ENCODE measurements at places on chromosomes 5 and 9.

- DNase-seq: no peak
Measured at GRCh38 chr5:66560371-66560770, 35.8 kb upstream of the MAST4 start.

- DNase-seq: no peak
Measured at GRCh38 chr5:93572101-93572607, 8.9 kb downstream of the NR2F1-AS1 start.

- DNase-seq: no peak
Measured at GRCh38 chr5:39846144-39846543, 421.4 kb upstream of the DAB2 start.

DNA sequence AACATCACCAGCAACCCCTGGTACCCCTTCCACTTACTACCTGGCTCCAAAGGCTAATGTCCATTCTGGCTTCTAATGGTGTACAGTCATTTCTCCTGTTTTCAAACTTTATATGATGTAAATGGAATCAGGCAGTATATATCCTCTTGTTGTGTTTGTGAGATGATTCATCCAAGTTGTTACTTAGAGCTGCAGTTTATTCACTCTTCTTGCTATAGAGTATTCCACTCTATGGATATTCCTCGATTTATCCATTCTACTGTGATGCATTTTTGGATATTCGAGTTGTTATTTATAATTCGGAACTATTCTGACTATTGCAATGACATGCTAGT, 32.4 kb downstream of the IRF1 start:
- DNase-seq: no peak

GRCh38 chr5:151086192-151086869, 5.5 kb upstream of the TNIP1 start:
- DNase-seq: peak; percentile 29

DNA sequence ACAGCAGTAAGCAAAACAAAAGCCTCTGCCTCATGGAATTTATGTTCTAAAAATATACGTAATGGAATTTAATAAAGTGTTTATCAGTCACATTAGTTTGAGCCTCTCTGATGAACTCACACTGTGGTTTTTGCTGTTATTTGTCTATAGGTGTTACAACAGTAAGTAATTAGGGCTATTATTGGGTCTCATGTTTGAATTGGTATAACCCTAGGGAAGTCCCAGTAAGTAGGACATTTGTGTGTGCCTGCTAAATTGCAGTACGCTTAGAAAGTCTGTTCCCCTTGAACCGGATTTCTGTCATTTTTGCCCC, 197.6 kb downstream of the NR3C1 start:
- DNase-seq: no peak

DNA sequence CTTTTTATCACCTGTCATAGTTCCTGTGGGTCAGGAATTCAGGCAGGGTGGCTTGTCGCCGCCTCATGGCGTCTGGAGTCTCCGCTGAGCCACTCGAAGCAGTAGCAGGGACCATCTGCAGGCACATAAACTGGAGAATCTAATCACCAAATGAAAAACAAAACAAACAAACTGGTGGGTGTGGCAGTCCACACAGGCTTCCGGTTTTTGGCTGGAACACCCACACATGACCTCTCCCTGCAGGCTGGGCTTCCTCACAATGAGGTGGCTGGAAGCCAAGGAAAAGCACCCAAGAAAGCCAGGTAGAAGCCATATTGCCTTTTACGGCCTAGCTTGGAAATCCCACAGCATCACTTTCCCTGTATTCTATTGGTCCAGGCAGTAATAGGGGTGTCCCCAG, 197.0 kb downstream of the SYK start:
- no peak for DNase-seq

- no peak for DNase-seq
Measured at GRCh38 chr5:180130876-180131740, 59.5 kb upstream of the RNF130 start.

- DNase-seq: no peak
Measured at GRCh38 chr9:17488662-17489061, 90.2 kb upstream of the SH3GL2 start.

DNA sequence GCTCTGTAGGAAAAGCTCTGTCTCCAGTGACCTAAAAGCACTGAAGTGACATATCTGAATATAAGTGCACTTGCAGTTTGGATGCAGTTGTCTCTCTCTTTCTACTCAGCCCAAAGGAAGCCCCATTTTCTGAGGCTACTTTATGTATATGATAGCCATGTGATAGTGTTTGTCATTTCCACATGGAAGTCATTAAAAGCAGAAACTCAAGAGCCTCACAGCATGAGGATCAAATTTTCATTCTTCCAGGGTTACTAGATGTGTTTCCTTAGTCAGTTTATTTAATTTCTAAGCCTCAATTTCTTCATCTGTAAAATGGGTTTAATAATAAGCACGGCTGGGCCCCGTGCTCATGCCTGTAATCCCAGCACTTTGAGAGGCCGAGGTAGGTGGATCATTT, 36.7 kb downstream of the RNF44 start:
- no peak for DNase-seq

DNA sequence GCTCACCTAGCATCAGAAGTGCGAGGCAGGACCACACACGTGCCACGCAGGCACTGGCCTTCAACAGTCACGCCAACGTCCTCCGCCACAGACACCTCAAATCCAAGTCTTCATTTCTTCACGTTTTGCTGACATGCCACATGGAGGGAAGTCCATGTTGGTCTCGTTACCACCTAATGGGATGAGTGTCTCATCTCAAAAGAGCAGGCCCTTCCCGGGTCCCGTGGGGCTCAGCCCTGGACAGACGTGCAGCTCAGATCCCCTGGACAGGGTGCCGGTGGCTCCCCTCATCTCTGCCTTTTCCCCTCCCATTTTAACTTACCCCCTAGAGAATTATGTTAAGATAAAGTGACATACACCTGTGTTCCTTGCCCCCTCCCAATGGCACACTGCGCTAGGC, 76.8 kb downstream of the MRPL36 start:
- DNase-seq: no peak

- DNase-seq: no peak
Measured at GRCh38 chr9:81595887-81596543, 93.3 kb downstream of the TLE1 start.

DNA sequence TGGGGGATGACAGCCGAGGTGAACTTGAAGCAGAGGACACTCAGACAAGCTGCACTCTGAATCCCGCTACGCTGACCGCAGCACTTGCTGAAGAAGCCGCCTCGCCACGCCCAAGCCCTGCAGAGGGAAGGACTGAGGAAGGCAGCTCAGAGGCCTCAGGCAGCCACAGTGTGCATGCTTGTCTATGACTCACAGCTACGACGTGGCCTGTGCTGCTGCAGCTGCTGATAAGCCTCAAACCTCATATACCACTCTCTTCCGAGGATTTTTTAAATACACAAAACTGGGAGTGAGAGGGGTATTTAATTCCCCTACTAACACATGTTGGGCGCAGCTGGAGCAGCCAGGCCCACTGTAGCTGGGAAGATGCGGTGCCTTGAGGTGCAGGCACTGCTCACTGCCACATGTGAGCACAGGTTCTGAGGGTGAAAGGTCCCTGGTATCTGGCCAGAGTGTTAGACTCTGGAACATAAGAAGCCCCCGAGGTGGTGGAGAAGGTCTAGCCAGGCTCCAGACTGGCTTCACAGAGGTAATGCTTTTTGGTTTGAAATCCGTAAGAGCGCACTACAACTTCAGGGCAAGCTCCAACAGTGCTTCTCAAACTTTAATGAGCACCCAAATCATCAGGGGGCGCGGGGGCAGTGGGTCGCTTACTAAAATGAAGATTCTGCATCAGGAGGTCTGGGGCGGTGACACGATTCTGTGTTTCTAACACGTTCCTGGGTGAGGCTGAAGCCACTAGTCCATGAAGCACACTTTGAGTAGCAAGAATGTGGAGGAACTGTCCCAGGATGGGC, 196.8 kb downstream of the AUH start:
- DNase-seq: peak; percentile 58

- no peak for DNase-seq
Measured at GRCh38 chr5:41751867-41752266, 118.4 kb downstream of the OXCT1 start.

GRCh38 chr5:170393235-170393634, 4.1 kb upstream of the KCNMB1 start:
- DNase-seq: peak; percentile 20
